ENCODE measurements at places on chromosomes 6 and 20.

- DNase-seq = peak; percentile 15
- no peak overlapping the region for H3K4me3 ChIP-seq
- H3K4me1 ChIP-seq = no peaks in the 10 kb centered on the region
- H3K36me3 ChIP-seq = no peaks in the 10 kb centered on the region
- no peaks in the 10 kb centered on the region for H3K27me3 ChIP-seq
Measured at GRCh38 chr6:168130168-168130696, 51.2 kb upstream of the FRMD1 start.

DNA sequence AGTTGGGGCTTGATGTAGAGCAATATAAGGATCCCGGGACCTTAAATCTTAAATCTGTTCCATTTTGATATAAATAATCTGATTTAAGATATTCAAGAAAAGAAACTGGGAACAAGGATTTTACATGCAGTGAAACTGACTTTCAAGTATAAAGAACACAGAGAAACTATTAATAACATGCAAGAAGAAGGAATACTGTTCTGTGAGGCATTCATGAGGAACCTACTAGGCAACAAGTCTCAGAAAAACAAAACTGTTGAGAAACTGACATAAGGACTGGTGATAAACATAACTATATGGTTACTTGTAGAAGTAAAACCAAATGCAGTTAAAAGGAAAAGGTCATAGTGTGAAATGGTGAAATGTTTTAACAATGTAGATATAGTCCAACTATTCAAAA, 15.8 kb downstream of the HDDC2 start:
- no peaks in the 10 kb centered on the region for H3K27me3 ChIP-seq
- no peak overlapping the region for H3K27ac ChIP-seq
- DNase-seq = no peak
- H3K36me3 ChIP-seq = no peaks in the 10 kb centered on the region
- no peaks in the 10 kb centered on the region for H3K4me1 ChIP-seq

DNA sequence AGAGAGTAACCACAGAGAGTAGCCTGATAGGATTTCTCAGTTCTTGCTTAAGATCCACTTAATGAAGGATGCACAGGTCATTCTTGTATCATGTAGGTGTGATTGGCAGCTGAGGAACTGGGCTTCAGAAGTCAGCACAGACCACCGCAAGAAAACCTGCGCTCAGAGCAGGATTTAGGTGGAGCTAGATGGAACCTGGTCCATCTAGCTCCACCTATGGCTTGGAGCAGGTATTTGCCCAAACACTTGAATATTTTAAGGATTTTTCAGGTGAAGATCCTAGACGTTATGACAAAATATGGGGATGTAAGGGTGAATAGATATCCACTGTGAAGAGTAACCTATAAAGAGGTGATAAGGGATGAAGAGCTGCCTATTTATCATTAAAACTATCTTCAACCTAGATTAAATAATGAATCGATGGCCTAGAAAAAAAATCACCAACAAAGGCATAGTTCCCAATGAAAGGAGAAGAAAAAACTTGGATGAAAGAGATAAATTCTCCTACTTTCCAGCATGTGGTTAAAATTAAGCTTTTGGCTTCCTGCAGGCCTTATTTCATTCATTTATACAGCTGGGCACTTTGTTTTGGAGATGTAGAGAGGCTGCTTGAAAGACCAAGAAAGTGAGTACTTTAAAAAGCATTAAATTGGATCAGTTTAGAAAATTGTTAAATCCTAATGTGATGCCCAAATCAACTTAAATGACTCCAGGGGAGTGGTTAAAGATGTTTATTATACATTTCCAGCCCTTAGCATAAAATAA, 778.4 kb upstream of the GJE1 start:
- no peaks in the 10 kb centered on the region for H3K36me3 ChIP-seq
- no peak overlapping the region for H3K4me3 ChIP-seq
- H3K27me3 ChIP-seq = no peaks in the 10 kb centered on the region
- no peak for DNase-seq

- H3K27ac ChIP-seq = no peak overlapping the region
- no peaks in the 10 kb centered on the region for H3K4me1 ChIP-seq
- H3K36me3 ChIP-seq = no peaks in the 10 kb centered on the region
- no peak overlapping the region for H3K4me3 ChIP-seq
- H3K27me3 ChIP-seq = no peaks in the 10 kb centered on the region
Measured at GRCh38 chr6:105786890-105787655, 299.1 kb upstream of the PRDM1 start.

All from colonic mucosa (tissue), 4 donors.